ENCODE measurements at places on chromosomes 13 and 19.

DNA sequence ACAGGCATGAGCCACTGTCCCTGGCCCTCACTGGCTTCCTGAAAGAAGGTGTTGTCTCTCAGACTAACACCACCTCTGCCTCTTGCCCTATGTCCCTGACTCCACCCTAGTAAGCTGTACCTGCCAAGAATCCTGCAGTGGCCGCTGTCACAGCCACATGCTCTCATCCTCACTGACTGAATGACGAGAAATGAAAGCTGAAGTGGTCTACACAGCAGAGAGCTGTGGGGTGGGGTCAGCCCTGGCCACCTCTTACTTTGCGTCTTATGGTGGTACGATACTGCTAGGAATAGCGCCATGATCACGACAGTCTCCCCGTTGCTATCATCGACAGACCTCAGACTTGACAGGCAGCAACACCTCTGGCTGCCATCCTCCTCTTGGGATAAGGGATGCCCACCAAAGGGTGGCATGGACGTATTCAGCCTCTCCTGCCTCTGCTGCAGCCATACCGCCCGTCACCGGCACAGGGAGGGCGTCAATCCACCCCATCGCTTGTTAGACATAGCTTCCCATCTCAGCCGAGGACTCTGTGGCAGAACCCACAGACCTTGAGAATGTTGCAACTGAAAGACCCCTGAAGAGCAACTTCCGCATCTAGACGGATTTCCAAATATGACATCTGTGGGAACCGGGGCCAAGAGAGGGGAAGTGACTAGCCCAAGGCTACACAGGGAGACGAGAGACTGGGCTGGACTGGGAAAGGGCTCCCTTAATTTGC lies 809 bp downstream of the MYO1F start:
- no peak for DNase-seq

GRCh38 chr13:57558051-57558467 lies 73.5 kb upstream of the PCDH17 start:
- no peak for DNase-seq

- no peak for DNase-seq
These were observed 954.7 kb downstream of the SLITRK6 start for GRCh38 chr13:84844473-84844872.

DNA sequence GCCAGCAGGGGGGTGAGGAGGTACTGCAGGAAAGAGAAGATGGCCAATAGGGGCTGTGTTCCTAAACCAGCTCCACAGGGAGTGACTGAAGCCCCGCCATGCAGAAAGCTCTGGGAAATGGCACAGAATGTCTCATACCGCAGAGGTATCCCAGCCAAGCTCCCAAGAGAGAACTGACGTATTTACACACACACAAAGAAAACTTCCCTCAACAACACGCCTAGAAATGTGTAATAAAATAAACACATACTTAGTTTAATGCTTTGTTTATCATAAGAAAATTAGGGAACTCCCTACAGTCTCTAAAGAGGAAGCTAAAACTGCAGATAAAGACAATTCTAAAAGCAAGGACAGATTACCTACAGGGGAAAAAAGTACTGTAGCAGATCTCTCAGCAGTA lies 40.0 kb downstream of the ESD start:
- no peak for DNase-seq

- DNase-seq = no peak
These were observed 64.9 kb downstream of the TEX29 start for GRCh38 chr13:111385183-111385857.

DNA sequence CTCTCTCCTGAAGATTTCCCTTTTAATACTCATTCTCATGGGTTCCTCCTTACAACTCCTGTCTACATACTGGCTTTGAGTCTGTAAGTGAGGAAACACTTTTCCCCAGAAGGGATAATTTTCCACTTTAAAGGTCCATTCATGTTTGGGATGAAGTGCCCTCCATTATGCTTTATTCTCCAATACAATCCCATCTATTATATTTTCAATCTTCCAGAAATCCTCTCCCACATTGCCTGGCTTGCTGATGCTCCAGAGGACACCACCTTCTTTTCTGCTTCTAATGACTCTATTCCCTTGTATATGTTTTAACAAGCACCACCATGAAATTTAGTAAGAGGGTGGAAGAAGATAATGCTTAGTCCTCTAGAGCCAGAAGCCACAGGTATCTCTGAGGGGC lies 92.7 kb upstream of the NBEA start:
- no peak for DNase-seq

DNA sequence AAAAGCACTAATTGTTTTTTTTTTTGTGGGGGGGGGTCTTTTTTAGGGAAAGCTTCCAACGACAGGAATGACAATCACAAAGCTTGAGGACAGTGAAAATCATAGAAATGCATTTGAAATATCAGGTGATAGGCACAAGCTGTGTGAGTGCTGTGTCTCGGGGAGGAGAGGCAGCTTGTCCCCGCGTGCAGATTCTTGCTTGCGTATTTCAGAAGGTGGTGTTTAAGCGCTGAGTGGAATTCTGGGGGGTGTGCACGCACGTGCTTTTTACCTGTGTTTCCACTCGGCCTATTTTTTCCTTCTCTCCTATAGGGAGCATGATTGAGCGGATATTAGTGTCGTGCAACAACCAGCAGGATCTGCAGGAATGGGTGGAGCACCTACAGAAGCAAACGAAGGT lies 40.2 kb upstream of the TEX29 start:
- DNase-seq = no peak

DNA sequence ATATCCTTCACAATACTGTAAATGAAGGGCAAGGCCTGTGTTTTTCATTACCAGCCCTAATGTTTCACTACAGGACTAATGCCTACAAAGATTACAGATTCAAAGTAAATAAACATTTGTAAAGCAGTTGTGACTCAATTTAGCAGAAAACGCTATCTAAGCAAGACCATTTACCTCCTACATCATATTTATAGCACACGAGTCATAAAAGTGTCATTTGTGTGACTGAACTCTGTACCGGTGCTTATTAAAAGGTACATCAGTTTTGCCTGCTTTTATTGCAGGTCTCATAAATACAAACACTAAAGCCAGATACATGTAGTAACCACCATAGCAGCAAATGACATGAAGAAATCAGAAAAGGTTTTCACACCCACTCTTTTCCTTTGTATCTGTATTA lies 61.5 kb upstream of the SLC15A1 start:
- DNase-seq = no peak

GRCh38 chr19:30696514-30696913 lies 324.3 kb downstream of the ZNF536 start:
- no peak for DNase-seq

GRCh38 chr13:46403851-46404732 lies 17.0 kb upstream of the RUBCNL start:
- DNase-seq = no peak

DNA sequence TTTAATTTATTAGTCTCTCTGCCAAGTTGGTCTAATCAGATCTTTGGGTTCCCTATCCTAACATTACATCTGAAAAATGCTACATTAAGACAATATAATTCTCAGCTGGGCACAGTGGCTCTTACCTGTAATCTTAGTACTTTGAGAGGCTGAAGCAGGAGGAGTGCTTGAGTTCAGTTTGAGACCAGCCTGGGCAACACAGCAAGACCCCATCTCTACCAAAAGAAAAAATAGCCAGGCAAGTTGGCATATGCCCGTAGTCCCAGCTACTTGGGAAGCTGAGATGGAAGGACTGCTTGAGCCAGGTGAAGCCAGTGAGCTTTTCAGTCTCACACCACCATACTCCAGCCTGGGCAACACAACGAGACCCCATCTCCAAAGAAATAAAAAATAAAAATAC lies 95.0 kb downstream of the KLF12 start:
- no peak for DNase-seq

GRCh38 chr13:22789027-22789593 lies 391.7 kb upstream of the SGCG start:
- no peak for DNase-seq

DNA sequence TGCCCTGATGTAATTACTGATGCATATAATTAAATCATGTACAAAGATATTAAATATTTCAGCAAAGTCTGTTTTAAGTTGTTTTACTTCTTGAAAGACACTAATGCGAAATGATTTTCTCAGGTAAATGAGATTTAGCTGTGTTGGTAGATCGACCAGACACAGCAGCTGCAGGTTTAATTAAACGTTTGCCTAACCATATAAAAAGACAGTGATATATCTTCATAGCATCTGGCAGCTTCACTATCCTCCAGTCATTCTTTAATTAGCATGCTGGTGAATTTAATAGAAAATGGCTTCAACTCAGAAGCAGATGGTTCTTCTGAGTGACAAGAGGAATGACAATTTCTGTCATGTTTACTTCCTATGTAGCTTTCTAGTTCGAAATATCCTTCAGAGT lies 69.3 kb downstream of the NHLRC3 start:
- DNase-seq = no peak

GRCh38 chr13:110266983-110267382 lies 40.0 kb downstream of the COL4A1 start:
- no peak for DNase-seq

GRCh38 chr13:57631596-57632275 lies at the start of gene PCDH17:
PCDH17 (plus strand) TSS chr13:57631744; CDS start chr13:57632547, 803 bp downstream.
- DNase-seq = no peak

DNA sequence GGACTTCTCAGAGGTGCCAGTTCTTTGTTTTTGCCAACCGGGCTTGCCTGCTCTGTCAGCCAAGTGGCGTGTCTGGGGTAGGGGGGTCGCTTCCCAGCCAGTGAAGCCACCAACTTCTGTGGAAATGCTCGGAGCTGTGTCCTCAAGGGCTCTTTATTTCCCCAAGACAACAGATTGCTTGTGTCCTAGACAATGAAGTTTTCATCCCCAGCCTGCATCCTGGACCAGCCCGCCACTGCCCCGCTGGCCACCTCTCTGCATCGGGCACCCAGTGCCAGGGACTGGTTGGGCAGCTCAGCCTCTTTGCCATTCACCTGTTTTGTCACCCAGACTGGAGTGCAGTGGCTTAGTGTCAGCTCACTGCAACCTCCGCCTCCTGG lies 3.7 kb downstream of the RAB11B start:
- no peak for DNase-seq

- DNase-seq = no peak
These were observed 2.8 kb downstream of the ZIC5 start for GRCh38 chr13:99968521-99969452.

- DNase-seq = no peak
These were observed 8.2 kb upstream of the ZNF507 start for GRCh38 chr19:32337084-32337808.

DNA sequence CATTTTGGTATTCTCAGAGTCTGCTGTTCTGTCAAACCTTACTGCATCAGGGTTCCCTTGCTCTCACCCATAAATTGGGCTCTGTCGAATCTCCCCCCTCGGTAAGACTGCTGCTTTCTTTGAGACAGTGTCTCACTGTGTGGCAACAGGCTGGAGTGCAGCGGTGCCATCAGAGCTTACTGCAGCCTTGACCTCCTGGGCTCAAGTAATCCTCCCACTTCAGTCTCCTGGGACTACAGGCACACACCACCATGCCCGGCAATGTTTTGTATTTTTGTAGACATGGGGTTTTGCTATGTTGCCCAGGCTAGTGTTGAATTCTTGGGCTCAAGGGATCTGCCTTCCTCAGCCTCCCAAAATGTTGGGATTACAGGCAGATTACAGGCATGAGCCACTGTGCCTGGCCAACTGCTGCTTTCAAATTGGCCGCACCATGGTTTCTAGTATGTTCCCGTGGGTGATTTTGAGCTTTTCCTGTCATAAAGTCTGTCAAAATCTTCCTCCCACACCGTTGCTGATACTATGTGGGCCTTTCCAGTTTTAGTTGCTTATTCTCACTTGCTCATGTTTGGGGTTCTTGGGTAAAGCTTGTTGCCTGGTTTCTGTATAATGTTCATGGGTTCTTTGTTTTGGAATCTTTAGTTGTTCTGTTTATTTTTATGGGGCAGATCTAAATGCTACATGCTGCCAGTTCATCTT lies 10.6 kb downstream of the RFC3 start:
- DNase-seq = no peak

DNA sequence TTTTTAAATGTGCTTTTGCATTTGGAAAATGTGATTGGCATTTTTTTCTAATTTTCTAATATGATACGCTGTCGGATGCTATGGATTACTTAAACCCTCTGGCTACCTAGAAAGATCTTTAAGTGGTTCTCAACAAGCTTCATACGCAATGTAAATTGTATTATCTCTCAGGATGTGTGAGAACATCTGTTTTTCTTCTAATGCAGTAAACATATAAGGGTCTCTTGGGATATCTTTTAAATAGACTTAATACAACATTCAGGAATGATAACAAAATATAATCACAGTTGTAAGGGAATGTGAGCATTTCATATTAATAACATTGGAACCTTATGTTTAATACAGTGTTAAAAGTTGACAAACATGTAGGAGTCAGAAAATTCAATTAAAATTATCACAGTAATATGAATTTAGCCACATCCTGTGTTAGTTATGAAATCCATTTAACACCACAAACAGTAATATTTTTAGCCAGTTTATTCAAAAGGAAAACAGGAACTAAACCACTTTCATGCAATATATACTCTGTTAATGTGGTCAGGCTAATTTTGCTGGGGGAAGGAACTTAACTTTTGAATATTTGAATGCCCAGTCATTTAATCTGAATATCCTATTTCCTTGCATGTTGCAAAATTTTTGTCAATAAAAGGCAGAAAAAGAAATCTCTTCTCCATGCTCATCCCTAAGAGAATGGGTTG lies 15.0 kb upstream of the ALOX5AP start:
- no peak for DNase-seq

- DNase-seq = no peak
These were observed 10.3 kb downstream of the ELAVL1 start for GRCh38 chr19:7994928-7995809.

DNA sequence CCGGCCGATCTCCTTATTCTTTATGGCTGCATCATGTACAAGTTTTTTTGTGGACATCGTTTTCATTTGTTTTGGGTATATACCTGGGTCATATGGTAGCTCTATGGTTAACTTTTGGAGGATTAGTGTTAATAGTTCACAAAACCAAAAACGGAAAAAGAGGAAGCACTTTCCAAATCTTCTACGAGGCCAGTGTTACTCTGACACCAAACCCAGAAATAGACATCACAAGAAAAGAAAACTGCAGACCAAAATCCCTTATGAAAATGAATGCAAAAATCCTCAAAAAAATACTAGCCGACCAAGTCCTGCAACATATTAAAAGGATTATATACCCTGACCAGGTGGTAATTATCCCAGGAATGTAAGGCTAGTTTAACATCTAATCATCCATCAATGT lies 29.8 kb downstream of the ADGRE2 start:
- DNase-seq = no peak

DNA sequence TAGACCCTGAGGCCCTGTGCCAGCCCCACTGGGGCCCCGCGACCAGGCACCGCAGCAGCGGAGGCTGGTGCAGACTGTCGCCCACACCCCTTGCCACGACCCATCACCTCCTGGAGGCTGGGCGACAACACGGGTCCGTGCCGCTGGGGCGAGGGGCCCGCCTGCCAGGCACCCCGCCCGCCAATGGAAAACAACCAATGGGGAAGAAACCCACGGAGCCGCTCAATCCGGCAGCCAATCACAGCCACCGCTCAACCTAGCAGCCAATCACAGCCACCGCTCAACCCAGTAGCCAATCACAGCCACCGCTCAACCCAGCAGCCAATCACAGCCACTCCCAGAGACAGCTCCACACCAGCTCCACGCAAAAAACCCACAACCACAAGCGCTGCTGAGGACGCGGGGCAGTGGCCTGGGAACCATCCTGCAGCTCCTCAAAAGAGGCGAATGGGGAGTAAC lies 29.7 kb downstream of the GPX4 start:
- peak; percentile 45 for DNase-seq

GRCh38 chr19:5958074-5958850 lies 19.7 kb downstream of the RANBP3 start:
- DNase-seq = no peak

- DNase-seq = no peak
These were observed 16.2 kb downstream of the PSPC1 start for GRCh38 chr13:19766591-19766990.

- no peak for DNase-seq
These were observed 57.5 kb downstream of the SLC7A1 start for GRCh38 chr13:29537736-29538651.

Measured in activated naive CD4-positive, alpha-beta T cell (primary cell).